ENCODE measurements at places on chromosomes 1 and 21.

- no peak for DNase-seq
Measured at GRCh38 chr1:158177700-158178450, 2.8 kb upstream of the CD1D start.

GRCh38 chr1:212525479-212526110, 83.0 kb upstream of the ATF3 start:
- DNase-seq = no peak

DNA sequence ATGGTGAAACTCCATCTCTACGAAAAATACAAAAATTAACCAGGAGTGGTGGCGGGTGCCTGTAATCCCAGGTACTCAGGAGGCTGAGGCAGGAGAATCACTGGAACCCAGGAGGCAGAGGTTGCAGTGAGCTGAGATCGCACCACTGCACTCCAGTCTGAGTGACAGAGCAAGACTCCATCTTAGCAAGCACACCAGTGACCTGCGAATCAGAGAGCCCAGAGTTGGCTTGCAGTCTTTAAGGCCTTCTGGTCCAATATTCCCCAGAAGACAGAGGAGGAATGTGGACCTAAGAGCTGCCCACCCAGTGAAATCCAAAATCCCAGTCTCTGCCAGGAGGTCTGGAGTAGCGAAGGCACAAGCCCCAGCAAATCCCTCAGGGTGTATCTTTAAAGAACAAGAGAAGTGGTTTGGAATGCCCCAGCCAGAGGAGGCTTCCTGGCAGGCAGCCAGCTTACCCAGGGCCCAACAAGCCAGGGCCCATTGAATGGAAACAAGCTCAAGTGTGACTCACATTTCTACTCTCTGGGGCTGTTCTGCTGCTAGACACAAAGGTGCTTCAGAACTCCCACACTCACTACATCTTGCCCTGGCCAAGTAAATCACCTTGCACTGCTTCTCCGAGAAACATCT, 23.9 kb downstream of the GPR161 start:
- peak; percentile 88 for DNase-seq

- no peak for DNase-seq
Measured at GRCh38 chr1:222654849-222655248, 37.0 kb downstream of the MIA3 start.

GRCh38 chr1:6490181-6491080, 1.0 kb downstream of the PLEKHG5 start:
- DNase-seq = peak; percentile 71

DNA sequence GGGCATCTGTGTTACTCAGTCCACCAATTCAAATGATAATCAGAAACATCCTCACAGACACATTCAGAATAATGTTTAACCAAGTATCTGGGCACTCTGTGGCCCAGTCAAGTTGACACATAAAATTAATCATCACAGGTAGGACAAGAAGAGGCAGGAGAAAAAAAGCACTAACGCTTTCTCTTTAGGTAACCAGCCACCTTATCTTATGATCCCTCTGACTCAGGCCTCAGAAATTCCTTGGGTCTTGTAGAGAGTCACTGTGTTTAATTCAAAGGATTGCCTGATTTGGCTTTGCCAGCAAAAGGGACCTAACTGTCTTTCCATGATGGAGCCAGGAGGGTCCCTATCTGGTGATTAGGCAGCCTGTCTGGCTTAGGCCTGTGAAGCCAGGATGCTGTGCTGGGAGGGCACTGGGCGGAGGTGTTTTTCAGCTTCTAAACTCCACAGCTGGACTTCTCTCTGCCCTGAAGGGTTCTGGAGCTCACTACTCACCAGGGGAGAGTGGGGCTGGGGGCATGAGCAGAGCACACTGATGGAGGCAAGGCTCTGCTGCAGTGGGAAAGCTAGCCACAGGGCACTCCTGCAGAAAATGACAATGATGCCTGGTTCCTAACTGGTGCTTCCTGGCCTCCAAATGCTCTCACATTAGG, 36.4 kb upstream of the STUM start:
- no peak for DNase-seq

DNA sequence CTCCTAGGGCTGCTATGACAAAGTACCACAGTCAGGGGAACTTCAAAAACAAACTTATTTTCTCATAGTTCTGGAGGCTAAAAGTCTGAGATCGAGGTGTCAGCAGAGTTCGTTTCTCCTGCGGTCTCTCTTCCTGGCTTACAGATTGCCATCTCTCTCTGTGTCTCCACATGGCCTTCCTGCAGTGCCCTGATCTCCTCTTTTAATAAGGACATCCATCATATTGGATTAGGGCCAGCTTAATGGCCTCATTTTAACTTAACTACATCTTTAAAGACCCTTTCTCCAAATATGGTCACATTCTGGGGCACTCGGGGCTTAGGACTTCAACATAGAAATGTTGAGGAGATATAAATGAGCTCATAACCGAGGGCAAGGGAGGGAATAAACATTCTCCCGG, 12.2 kb downstream of the C1orf74 start:
- no peak for DNase-seq

GRCh38 chr1:195979646-195980045, 628.6 kb downstream of the KCNT2 start:
- no peak for DNase-seq

- DNase-seq = no peak
Measured at GRCh38 chr21:37908691-37909090, 7.6 kb downstream of the KCNJ6 start.

DNA sequence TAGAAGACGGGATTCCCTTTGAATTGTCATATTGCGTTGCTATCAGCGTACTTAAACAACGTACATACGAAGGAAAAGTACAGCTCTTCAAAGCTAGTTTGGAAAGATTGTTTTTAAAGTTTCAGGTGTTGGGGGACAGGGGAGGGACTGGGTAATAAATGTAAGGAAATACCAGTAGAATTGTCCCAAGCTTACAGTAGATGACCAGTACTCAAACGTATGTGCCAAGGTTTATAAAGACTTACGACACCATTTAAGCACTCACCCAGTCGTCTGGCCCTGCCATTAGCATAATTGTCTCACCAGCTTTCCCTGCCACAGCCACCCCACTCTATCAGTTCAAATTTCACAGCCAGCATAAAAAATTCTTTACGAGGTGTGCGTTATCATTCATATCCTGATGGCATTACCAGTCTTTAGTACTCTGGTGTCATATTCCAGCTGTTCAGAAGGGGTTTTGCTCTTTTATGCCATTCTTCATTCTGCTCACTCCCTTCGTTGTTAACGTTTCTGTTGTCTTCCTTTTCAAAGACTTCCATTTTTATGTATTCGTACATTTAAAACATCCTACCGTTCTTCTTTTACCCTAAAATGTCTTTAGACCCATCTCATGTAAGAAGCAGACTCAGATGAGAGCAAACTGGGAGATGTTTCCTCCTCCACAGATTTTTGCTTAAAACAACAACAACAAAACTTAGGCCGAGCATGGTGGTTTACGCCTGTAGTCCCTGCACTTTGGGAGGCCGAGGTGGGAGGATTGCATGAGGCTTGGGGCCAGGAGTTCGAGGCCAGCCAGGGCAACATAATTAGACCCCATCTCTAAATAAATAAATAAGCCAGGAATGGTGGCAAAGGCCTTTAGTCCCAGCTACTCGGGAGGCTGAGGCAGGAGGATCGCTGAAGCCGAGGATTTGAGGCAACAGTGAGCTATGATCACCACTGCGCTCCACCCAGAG, 1.0 kb upstream of the HP1BP3 start:
- peak; percentile 45 for DNase-seq

- no peak for DNase-seq
Measured at GRCh38 chr1:172143384-172144055, 277.0 kb upstream of the C1orf105 start.

DNA sequence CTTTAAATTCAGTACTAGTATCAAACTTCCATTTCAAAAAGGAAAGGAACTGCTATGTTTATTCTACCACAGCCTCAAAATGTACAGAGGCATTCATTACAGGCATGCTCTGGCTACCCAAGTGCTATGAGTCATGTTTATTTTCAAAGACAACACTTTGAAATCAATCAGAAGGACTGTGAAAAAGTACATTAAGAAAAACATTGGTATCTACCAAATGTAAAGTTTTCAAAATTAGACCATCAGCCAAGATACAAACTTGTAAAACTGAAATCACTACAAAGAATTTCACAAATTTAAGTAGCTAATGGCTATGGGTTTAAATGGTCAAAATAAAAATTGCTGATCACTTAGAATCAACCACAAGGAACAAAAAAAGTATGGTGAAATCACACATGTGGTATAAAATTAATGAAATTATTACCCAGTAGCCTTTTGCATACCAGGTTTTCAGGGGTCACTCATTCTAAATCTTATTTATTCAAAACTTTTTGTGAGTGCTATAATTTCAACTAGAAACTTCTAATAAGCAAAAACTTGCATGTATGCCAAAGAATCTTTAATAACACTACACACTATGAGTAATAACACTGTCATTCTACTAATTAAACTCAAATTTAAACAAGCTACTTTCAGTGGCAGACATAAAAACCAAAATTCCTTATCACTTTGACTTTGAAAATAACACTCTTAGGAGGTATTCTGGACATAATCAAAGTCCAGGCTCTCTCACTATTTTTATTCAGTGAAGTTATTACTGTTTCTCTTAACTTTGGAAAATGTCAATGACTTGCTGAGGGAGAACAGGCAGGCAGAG, 49.2 kb downstream of the ENAH start:
- no peak for DNase-seq

- no peak for DNase-seq
Measured at GRCh38 chr1:109595531-109595930, 23.9 kb downstream of the GNAT2 start.

GRCh38 chr1:161198194-161198896, 509 bp downstream of the ADAMTS4 start:
- DNase-seq = peak; percentile 67

DNA sequence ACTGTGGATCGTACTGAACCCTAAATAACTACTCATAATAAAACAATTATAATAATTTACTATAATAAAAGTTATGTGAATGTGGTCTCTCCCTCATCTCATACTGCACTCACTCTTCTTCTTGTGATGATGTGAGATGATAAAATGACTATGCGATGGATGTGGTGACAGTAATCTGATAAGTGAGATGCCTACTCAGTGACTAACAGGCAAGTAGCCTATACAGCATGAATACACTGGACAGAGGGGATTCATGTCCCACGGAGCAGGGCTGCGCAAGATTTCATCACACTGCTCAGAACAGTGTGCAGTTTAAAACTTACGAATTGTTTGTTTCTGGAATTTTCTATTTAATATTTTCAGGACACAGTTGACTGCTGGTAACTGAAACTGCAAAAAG, 304.0 kb downstream of the DUSP10 start:
- DNase-seq = no peak

- DNase-seq = no peak
Measured at GRCh38 chr1:183911285-183911684, 106.4 kb downstream of the RGL1 start.

DNA sequence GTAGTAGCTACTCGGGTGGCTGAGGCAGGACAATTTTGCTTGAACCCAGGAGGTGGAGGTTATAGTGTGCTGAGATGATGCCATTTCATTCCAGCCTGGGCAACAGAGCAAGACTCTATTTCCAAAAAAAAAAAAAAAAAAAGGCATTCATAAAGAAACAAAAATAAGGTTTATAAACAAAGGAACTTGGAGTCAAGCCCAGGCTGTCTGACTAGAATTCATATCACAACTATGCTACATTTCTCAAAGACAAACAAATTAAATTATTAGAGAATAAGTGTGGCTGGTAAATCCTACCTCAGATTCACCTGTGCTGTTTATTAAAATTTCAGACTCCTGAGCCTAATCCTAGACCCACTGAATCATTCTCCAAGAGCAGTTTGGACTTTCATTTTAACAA, 4.2 kb downstream of the GCLM start:
- no peak for DNase-seq

- no peak for DNase-seq
Measured at GRCh38 chr1:159986531-159986930, 32.5 kb upstream of the SLAMF9 start.

- no peak for DNase-seq
Measured at GRCh38 chr1:223319398-223319797, 44.6 kb downstream of the SUSD4 start.

Measured in NCI-H524 (cell line).